CD4-positive, alpha-beta memory T cell (primary cell): ENCODE measurements at places on chromosomes 2 and 18. TPM values are rescaled to one million over a fixed set of nuclear protein-coding genes. Genes with fewer than 3 reads are reported as not detected.
A peak's percentile ranks its signal among the peaks of the same experiment; 100 is the strongest.

DNA sequence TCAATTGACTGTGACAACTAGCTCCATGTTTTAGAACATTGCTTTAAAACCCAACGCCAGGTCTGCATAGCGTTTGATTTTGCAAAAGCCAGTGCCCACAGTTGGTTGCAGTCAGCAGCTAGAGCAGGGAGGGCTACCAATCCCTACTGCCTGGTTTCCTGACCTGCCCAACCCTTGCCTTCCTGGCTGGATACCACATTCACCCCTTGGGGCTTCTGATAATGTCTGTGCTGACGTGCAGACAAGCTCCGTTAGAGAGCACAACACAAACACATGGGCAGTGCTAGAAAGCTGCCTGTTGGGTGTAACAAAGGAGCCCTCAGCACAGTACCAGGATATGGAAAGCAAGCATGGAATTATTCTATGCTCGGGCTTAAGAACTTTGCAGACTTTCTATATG lies 71.4 kb upstream of the THSD7B start:
- H3K4me3 ChIP-seq: no peak overlapping the region
- no peaks in the 10 kb centered on the region for H3K36me3 ChIP-seq
- H3K27me3 ChIP-seq: no peaks in the 10 kb centered on the region
- DNase-seq: no peak

DNA sequence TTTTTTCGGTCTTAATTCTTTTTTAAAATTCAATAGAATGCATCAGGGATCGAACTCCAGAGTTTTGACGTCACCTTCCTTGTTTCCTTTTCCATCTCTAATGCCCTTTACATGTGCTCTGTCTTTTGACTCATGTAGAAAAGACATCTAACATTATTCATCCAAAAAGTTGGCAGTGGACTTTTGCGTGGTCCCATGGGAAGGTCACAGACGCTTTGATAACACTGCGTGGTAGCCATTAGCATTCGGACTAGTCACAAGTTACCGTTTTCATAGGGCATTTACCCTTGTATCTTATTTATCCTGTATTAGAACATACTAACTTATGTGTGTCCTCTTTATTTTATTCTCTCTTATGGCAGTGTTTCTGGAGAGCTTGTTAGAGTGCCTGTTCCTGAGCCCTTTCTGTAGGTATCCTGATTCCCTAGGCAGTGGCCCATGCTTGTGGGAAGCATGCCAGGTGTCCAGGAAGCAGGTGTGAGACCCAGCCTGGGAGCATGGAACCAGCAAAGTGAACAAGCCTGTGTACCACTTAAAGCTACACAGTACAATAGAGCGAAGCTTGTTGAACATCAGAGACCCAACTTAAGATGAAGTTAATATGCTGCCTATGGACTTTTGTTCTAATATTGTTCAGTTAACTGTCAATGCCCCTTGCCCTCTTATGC lies 73.6 kb upstream of the RBM44 start:
- no peak for DNase-seq
- no peak overlapping the region for H3K27ac ChIP-seq
- no peak overlapping the region for H3K4me3 ChIP-seq
- H3K27me3 ChIP-seq: no peaks in the 10 kb centered on the region

- H3K4me3 ChIP-seq: no peak overlapping the region
- no peaks in the 10 kb centered on the region for H3K27me3 ChIP-seq
- peaks cover 39% of the 10 kb centered on the region for H3K4me1 ChIP-seq
- DNase-seq: no peak
- no peak overlapping the region for H3K27ac ChIP-seq
Measured at GRCh38 chr2:8524823-8525222, 157.0 kb upstream of the ID2 start.

GRCh38 chr2:134482131-134482723 lies 228.4 kb downstream of the MGAT5 start:
- no peaks in the 10 kb centered on the region for H3K27me3 ChIP-seq
- H3K4me3 ChIP-seq: no peak overlapping the region
- H3K27ac ChIP-seq: no peak overlapping the region
- H3K36me3 ChIP-seq: no peaks in the 10 kb centered on the region
- H3K4me1 ChIP-seq: no peaks in the 10 kb centered on the region

GRCh38 chr2:105042189-105042588 lies 4.3 kb downstream of the MRPS9 start:
- no peak overlapping the region for H3K27ac ChIP-seq
- no peaks in the 10 kb centered on the region for H3K36me3 ChIP-seq
- no peak overlapping the region for H3K4me3 ChIP-seq
- H3K27me3 ChIP-seq: no peaks in the 10 kb centered on the region
- peaks cover 37% of the 10 kb centered on the region for H3K4me1 ChIP-seq
- DNase-seq: no peak

MORN2 gene
- total RNA-seq: 2.0 TPM

- H3K27me3 ChIP-seq: no peaks in the 10 kb centered on the region
- H3K36me3 ChIP-seq: no peaks in the 10 kb centered on the region
- DNase-seq: no peak
- no peak overlapping the region for H3K27ac ChIP-seq
- H3K4me3 ChIP-seq: no peak overlapping the region
Measured at GRCh38 chr18:61854578-61855448, 38.0 kb downstream of the RNF152 start.

SF3B1 gene
- 601 TPM for total RNA-seq

GRCh38 chr18:78330766-78331165 lies 648.9 kb upstream of the SALL3 start:
- H3K36me3 ChIP-seq: no peaks in the 10 kb centered on the region
- no peak overlapping the region for H3K4me3 ChIP-seq
- H3K4me1 ChIP-seq: no peaks in the 10 kb centered on the region
- DNase-seq: no peak
- no peak overlapping the region for H3K27ac ChIP-seq
- H3K27me3 ChIP-seq: no peaks in the 10 kb centered on the region

DNA sequence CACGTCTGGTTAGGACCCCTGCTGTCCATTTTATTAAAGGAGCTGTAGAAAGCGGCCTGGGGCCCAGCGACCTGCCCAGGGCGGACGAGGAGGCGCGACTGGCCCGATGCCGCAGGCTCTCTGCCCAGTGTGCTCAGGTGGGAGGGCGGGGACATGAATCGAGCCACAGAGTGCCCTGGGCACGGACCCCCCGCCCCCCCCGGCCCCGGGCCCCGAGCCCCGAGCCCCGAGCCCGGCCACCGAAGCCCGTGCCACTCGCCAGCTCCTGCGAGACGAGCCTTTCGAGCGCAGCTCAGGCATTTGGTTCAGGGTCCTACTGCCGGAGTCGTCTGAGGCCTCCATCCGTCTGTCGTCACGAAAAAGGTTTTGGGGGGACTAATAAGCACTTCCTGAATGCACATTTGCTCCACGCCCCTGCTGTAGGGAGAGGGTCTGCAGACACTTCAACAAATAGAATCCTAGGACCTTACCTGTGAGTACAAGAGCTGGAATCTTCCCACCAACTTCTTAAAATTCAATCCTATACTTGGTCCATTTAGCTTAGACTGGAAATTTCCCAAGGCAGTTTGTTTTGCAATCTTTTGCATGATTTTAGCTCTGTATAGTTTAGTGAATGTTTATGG lies 602 bp upstream of the ADAM17 start:
- H3K4me3 ChIP-seq: peak overlapping the region; percentile 99
- no peaks in the 10 kb centered on the region for H3K36me3 ChIP-seq

TMEM247 gene
- total RNA-seq: not detected

TOGARAM2 gene
- 1.8 TPM for total RNA-seq

DNA sequence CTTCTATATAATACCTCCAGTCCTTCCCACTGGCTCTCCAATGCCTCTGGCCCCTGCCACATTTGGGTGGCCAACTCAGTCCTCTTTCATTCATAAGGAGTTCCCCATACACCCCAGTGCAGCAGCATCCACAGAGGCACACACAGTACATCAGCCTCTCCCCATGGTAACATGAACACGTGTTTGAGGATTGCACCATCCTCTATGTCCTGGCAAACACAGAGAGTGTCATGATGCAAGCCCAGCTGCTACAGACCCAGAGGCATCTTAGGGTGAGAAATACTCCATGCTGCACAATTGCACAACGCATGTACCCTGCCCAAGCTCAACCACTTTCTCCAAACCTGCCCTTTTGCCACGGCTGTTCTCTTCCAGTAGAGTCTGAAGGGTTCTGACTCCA lies 11.5 kb downstream of the IGFBP5 start:
- no peak overlapping the region for H3K27ac ChIP-seq
- no peaks in the 10 kb centered on the region for H3K27me3 ChIP-seq
- H3K4me1 ChIP-seq: no peaks in the 10 kb centered on the region
- no peak for DNase-seq
- H3K4me3 ChIP-seq: no peak overlapping the region

DNA sequence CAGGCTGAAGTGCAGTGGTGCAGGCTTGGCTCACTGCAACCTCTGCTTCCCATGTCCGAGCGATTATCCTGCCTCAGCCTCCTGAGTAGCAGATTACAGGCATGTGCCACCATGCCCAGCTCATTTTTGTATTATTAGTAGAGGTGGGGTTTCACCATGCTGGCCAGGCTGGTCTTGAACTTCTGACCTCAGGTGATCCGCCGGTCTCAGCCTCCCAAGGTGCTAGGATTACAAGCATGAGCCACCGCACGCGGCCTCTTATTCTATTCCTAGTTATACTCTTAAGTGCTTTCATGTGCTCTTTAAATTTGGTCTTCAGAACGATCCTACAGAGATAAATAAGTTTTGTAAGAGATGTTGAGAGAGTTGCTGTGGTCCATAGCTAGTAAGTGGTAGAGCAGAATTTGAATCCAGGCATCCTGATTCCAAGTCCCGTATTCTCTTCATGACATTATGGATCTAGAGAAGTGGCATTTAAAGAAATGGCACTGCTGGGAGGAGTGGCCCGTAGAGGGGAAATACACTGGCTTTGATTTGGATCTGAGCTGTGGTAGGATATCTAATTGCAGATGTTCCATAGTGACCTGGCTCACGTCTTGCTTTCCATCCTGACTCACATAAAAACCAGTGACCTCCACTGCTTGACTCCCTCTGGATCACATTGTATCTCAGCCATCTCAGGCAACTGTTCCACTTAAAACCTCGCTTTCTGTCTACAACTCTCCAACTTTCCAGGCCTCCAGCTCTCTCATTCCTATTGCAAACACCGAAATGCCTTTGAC lies 22.8 kb upstream of the ME2 start:
- no peak overlapping the region for H3K27ac ChIP-seq
- H3K27me3 ChIP-seq: no peaks in the 10 kb centered on the region
- H3K36me3 ChIP-seq: no peaks in the 10 kb centered on the region
- no peaks in the 10 kb centered on the region for H3K4me1 ChIP-seq

LIPG gene
- not detected for total RNA-seq

DNA sequence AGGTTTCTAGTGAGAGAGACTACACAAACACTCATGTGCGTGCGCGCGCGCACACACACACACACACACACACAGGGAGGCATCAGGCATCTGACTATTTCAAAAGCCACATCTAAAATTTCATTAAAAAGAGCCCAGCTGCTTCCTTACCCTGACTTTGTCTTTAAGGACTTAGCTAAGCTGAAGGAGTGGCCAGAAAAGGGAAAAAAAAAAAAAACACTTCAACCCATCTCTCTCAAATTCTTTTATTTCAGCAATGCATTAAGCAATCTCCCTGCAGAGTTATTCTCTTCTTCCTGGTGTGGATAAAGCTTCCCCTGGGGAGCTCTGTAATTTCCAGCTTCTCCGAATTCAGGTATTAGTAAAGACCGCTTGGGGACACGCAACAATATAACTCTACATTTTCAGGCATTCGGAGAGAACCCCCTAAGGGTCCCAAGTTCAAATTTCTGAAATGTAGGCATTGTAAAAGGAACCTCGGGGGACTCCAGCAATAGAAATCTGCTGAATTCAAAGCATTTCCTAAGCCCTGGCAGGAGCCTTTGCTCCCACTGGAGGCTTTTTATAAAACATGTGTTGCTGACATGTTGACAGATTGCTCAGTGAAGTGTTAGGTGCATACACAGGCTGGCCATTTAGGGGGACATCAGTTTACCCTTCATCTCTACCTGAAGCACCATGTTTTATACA lies 67.0 kb downstream of the ZNF521 start:
- H3K27me3 ChIP-seq: no peaks in the 10 kb centered on the region
- H3K36me3 ChIP-seq: no peaks in the 10 kb centered on the region
- no peaks in the 10 kb centered on the region for H3K4me1 ChIP-seq
- H3K27ac ChIP-seq: no peak overlapping the region
- DNase-seq: no peak

GRCh38 chr18:62637807-62638687 lies 77.3 kb upstream of the PHLPP1 start:
- no peak overlapping the region for H3K27ac ChIP-seq
- no peaks in the 10 kb centered on the region for H3K36me3 ChIP-seq
- DNase-seq: peak; percentile 46
- H3K4me1 ChIP-seq: no peaks in the 10 kb centered on the region
- no peak overlapping the region for H3K4me3 ChIP-seq

ABI2 gene
- 30.6 TPM for total RNA-seq

- H3K4me1 ChIP-seq: no peaks in the 10 kb centered on the region
- H3K27ac ChIP-seq: no peak overlapping the region
- no peak overlapping the region for H3K4me3 ChIP-seq
- DNase-seq: no peak
Measured at GRCh38 chr18:50797142-50797541, 22.7 kb downstream of the MRO start.

GRCh38 chr18:22203035-22203434 lies 33.6 kb downstream of the GATA6 start:
- no peaks in the 10 kb centered on the region for H3K4me1 ChIP-seq
- H3K4me3 ChIP-seq: no peak overlapping the region

GRCh38 chr18:24083550-24083949 lies 55.3 kb upstream of the CABYR start:
- no peak overlapping the region for H3K4me3 ChIP-seq
- no peak for DNase-seq
- no peaks in the 10 kb centered on the region for H3K27me3 ChIP-seq
- H3K4me1 ChIP-seq: peaks cover 20% of the 10 kb centered on the region
- peaks cover 55% of the 10 kb centered on the region for H3K36me3 ChIP-seq

GALR1 gene
- total RNA-seq: not detected

- H3K27me3 ChIP-seq: no peaks in the 10 kb centered on the region
- H3K36me3 ChIP-seq: no peaks in the 10 kb centered on the region
- DNase-seq: no peak
Measured at GRCh38 chr2:184114439-184114838, 483.9 kb upstream of the ZNF804A start.

MC5R gene
- not detected for total RNA-seq

- no peaks in the 10 kb centered on the region for H3K27me3 ChIP-seq
- DNase-seq: no peak
- no peak overlapping the region for H3K4me3 ChIP-seq
- H3K36me3 ChIP-seq: no peaks in the 10 kb centered on the region
Measured at GRCh38 chr2:7555260-7555659, 638.0 kb downstream of the RNF144A start.

DNA sequence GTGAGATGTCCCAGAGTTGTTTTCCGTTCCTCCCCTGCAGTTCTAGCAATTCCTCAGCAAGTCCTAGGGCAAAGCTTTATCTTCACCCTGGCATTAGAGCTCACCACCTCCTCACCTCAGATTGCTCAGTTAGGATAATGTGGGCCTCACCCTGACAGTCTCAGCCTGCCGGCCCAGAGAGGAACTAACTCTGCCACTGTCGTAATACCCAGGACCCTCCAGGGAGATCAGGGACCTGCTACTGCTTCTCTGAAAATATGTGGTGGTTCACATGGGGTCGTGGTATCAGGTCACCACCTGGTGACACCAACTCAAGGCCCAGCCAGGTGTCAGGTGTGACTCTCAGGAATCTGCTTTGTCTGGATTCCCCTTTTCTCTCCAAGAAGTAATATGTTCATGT lies 120.7 kb downstream of the FEZ2 start:
- no peak for DNase-seq
- H3K4me1 ChIP-seq: no peaks in the 10 kb centered on the region
- H3K4me3 ChIP-seq: no peak overlapping the region
- H3K36me3 ChIP-seq: no peaks in the 10 kb centered on the region
- H3K27me3 ChIP-seq: no peaks in the 10 kb centered on the region

- H3K4me3 ChIP-seq: no peak overlapping the region
- H3K36me3 ChIP-seq: no peaks in the 10 kb centered on the region
- DNase-seq: no peak
- H3K27me3 ChIP-seq: no peaks in the 10 kb centered on the region
- H3K4me1 ChIP-seq: no peaks in the 10 kb centered on the region
Measured at GRCh38 chr2:54187331-54187730, 68.7 kb downstream of the TSPYL6 start.
